ENCODE measurements at places on chromosomes 1 and 21.
A peak's percentile ranks its signal among the peaks of the same experiment; 100 is the strongest.

GRCh38 chr1:31705080-31705866 lies 1.5 kb upstream of the COL16A1 start:
- peak; percentile 84 for DNase-seq

GRCh38 chr1:28551381-28551780 lies 1.5 kb upstream of the TRNAU1AP start:
- no peak for DNase-seq

DNA sequence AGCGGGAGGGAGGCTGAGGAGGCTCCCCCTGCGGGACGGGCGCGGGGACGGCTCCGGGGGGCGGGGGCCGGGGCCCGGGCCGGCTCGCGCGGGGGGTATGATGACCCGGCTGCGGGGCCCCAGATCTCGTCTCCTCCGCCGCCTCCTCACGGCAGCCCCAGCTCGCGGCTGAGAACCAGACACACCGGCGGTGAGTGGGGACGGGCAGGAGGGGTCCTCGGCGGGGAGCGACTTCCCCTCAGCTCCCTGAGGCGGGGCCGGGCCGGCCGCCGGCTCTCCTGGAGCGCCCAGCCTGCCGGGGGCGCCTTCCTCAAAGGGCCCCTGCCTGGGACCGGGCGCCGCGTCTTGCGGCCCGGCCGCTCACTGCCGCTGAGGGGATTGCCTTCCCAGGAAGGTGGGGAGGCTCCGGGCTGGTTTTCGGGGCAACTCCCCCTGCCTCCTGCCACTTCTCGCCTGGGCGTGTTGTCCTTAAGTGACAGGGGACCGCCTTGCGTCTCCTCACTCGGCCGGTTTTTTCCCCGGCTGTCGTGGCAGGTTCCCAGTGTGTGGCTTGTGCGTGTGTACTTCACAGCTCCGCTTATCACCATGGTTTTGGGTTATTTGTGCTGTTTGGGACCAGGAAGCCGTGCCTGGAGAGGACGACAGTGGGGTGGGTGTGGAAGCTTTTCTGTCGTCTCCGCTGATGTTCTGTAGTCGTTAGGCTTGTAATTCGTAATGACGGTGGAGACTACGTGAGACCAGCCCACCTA lies 800 bp downstream of the HIPK1 start:
- DNase-seq, result peak; percentile 43

DNA sequence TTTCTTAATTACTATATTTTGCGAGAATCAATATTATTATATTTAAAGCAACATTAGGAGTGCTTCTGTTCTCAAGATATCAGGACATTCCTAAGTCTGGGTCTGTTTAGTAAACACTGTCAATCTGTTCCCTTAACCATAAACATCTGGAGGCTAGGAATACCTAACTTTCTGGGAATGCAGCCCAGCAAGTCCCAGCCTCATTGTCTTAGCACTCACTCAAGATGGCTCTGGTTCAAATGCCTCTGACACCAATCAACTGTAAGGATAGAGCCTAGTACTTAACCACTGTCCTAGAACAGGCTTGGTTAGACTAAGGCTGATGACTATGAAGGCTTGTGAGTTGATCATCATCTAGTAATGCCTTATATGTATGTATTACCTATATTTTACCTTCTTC lies 61.5 kb downstream of the TNN start:
- no peak for DNase-seq

DNA sequence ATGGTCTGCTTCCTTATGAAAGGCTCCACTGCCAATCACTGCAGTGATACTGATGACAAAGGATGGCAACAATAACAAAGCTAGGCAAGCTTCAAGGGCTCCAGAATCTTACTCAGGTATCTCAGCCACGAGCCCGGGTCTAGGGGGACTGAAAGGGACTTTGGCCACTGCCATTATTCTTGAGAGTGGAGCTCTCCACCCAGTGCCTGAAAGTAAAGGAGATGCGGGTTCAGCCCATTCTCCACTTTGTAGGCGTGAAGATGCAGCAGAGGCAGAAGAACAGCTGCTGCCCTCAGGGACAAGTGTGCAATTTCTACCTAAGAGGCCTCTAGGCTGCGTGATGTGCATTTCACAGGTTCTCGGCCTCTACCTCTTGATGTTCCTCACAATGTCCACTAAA lies 31.4 kb upstream of the SLAMF9 start:
- no peak for DNase-seq

- DNase-seq, result no peak
These were observed 13.3 kb downstream of the F3 start for GRCh38 chr1:94528299-94528698.

DNA sequence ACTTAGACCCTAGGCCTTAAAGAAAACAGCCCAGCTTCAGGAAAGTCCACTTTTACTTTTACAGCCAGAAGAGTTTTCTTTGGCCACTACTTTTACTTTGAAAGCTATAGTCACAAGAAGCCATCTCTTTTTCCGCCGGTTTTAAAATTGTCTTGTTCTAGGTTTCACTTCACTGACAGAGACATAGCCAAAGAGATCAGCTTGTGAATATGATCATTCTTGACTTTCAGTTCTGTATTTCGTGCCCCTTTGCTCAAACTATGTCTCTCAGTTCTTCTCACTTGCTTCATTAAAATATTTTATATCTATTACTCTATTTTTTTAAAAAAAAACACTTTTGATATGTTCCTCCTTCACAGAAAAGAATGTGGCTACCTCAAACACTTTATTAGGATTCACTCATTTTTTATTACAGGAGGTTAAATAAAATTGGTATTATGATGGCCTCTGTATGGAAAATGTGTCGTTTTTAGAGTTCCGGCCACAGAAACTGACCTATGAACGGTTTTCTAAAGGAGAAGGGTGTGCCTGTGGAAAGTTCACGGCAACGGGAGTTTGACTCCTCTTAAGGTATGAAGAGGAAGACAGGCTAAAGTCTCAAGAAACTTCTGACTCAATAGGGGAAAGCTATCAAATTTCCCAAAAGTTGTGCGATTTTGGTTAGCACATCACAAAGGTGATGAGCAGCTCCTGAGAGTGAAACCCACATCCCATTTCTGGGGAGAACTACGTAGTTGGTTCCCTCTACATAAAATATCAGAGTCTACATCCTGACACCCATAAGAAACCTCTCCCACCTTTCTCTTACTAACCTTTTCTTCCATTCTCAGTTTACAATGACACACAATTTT lies 1.2 kb downstream of the MCOLN2 start:
- no peak for DNase-seq

DNA sequence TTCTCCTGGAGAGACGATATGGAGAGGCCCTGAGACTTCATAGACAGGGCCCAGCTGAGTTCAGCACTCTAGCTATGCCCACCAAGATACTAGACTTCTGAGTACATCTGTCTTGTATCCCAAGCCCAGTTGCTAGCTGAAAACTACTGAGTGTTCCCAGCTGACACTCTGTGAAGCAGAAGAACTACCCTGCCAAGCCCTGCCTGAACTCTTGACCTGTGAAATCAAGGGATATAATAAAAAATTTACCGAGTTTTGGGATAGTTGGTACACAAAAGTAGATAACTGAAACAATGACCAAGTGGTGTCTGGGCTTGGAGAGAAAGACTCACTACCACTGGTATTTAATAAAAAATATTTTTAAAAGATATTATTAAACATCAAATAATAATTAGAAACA lies 267.5 kb downstream of the TRABD2B start:
- DNase-seq, result no peak

GRCh38 chr21:29295066-29295650 lies 3.6 kb upstream of the BACH1 start:
- no peak for DNase-seq

- no peak for DNase-seq
These were observed 26.3 kb downstream of the STK40 start for GRCh38 chr1:36359383-36359782.

DNA sequence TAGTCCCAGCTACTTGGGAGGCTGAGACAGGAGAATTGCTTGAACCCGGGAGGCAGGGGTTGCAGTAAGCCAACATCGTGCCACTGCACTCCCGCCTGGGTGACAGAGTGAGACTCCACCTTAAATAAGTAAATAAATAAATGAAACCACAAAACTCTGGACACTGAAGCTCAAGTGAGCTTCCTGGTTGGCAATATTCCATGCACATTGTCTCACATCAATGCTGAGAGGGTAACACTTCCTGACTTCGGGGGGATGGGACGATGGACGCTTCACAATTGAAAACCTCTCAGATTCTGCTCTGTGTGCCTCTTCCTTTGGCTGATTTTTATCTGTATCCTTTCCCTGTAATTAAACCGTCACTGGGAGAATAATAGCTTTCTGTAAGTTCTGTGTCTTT lies 70.0 kb upstream of the ZNF644 start:
- DNase-seq, result no peak

DNA sequence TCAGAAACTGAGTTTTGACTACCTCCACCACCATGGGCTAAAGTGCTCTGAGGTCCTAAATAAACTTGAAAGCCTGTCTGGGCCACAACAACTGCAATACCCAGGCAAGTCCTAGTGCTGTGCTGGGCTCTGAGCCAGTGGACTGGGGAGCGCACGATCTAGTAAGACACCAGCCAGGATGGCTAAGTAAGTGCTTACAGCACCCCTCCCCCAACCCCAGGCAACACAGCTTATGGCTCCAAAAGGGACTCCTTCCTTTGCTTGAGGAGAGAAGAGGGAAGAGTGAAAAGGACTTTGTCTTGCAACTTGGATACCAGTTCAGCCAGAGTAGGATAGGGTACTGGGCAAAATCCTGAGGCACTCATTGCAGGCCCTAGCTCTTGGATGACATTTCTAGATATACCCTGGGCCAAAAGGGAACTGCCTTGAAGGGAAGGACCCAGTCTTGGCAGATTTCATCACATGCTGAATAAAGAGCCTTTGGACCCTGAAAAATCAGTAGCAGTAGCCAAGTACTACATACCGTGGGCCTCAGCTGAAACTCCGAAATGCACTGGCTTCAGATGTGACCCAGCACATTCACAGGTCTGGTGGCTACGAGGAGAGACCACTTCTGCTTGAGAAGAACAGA lies 1.6 kb downstream of the C1orf105 start:
- no peak for DNase-seq

- no peak for DNase-seq
These were observed 40.9 kb downstream of the PDPN start for GRCh38 chr1:13624526-13624925.

DNA sequence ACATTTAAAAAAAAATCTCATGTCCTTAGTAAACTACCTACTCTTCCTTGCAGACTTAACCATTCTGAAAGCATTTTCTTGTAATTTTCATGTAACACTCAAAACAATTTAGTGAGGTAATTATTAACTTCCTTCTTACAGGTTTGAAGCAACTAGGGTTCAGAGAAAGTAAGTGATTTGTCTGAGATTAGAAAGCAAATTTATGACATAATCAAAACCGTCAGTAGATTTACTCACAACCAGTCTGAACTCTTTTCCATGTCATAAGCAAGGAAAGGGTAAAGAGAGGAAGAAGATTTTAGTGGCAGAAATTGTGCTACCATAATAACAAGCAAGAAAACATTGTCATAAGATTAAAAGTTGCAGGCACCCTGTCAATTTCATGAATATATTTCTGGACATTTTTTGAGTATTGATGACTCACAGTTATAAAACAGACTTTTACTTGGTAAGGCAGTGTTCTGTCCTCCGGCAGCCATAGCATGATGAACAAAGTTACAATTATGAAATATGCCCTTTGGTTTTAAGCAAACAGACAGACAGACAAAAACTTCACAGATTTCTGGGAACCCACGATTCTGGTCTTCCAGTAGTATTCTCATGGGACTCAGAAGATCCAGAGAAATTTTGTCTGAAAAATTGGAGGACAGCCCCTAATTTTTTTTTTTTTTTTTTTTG lies 707.2 kb downstream of the RWDD3 start:
- no peak for DNase-seq

DNA sequence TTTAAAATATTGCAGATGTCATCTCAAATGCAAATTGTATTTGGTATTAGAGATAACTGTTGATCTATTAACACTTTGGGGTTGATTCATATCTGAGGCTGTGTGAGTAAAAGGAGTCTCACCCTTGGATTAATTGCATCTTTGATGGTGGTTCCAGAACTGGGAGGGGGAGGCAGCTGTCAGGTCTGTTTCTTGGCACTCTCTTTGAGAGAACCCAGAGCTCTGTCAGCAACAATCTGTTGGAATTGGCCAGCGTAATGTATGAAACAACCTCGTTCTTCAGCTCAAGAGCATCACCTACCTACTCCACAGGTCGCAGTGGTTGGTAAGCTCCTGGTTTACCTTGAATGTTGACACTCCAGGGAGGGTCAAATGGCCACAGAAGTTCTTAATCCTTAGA lies 424.1 kb downstream of the CAMTA1 start:
- no peak for DNase-seq

- DNase-seq, result no peak
These were observed 109.7 kb upstream of the IRF2BP2 start for GRCh38 chr1:234719454-234720251.

DNA sequence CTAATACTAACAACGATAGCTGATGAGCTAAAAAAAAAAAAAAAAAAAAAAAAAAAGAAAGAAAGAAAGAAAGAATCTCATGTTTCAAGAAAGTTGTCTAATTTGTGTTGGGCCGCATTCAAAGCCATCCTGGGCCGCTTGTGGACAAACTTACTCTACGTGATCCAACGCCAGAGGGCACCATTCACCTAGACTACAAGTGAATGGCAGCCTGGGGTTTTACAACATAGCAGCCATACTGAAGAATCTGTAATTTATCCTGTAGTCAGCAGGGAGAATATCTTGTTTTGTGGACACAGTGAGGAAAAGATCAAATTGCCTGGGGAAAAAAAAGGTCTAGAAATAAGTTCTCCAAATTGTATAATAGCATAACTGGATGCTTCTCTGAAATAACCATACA lies 47.0 kb downstream of the CYP2J2 start:
- peak; percentile 60 for DNase-seq
